ENCODE measurements at places on chromosomes 4 and X.

DNA sequence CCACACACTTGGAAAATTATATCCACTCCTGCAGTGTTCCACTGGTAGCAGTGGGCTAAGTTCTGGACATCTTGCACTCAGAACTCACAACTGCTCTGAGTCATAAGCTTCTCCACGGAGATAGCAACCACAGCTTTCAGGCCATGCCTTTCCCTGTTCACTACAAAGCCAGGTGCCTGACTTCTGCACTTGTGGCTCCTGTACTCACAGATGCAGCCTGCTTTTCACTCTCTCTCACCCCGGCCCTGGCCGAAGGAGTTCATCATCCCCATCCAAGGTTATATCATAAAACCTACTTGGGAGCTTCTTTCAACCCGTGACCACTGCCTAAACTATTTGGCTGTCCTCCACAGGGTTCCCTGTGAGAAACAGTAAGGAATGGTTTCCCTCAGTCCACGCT lies 999.4 kb downstream of the GLUD2 start:
- DNase-seq = no peak

DNA sequence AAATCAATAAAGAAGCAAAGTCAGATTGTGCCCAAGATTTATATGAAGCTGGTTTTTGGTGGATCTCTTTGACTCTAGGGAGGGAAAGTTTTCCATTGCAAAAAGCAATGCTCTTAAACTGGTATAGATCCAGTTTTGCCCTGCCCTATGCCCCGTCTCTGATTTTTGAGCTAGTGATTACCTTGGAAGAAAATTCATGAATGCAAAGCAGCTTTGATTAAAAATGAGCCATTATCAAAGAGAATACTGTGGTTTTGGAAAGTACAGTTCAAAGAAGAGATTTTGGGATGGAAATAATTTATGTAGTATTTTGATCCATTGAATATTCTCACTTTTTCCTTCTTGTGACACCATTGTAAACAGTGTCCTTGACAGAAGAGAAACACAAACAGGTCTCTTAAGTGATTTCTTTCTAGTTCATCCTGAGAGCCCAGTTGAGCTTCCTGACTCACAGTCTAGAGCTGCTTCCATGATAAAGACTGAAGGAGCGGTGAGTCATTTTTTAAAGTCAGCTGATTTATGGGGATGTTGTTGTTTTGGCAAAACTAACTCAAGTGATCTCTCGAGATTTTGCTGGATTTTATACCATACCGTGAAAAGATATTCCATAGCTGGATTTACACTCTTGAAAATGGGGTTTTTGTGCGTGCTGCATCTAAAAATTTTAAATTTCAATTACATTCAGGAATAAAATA lies 76.7 kb downstream of the AFF1 start:
- DNase-seq = no peak

DNA sequence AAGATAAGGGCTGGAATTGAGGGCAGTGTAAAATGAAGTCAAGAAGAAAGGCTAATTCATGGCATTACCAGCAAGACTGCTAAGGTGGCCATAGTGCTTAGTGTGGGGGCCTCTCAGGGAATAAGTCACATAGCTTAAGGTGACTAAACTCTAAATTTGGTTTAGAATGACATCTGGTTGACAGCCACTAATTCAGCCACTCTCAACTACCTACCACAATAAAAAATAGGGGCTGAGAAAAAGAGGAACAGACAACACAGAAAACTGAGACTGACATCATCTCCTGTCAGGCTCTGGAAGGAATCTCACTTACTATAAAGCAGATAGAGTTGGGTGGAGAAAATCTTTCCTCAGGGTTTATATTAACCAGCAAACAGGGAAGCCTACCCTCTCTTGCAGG lies 96.9 kb downstream of the CHRDL1 start:
- DNase-seq = peak; percentile 21

GRCh38 chr4:48409203-48409602 lies 67.9 kb downstream of the SLAIN2 start:
- DNase-seq = no peak

GRCh38 chr4:81457921-81458520 lies 13.7 kb downstream of the RASGEF1B start:
- no peak for DNase-seq

DNA sequence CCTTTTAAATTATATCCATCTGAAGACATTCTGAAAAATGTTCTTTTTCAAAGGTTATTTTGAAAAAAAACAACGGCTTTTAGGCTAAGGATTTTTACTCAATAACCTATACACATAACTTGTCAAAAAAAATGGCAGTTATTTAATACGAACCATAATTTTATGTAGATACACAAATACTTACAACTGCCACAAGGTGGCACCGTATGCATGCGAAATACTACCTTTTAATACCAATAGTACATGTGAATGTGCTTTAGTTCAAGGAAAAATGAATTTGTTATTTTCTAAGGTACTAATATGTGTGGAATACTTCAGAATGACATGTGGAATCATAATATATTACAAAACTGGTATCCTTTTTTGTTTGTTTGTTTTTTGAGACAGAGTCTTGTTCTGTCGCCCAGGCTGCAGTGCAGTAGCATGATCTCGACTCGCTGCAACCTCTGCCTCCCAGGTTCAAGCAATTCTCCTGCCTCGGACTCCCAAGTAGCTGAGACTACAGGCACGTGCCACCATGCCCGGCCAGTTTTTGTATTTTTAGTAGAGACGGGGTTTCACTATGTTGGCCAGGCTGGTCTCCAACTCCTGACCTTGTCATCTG lies 4.6 kb upstream of the MAD2L1 start:
- peak; percentile 15 for DNase-seq

- no peak for DNase-seq
These were observed at the start of gene MAOA for GRCh38 chrX:43656005-43656494. Gene MAOA (plus strand): TSS chrX:43656299. CDS start chrX:43656342, 43 bp downstream.

- no peak for DNase-seq
These were observed 983.5 kb downstream of the FAT4 start for GRCh38 chr4:126298271-126298670.

DNA sequence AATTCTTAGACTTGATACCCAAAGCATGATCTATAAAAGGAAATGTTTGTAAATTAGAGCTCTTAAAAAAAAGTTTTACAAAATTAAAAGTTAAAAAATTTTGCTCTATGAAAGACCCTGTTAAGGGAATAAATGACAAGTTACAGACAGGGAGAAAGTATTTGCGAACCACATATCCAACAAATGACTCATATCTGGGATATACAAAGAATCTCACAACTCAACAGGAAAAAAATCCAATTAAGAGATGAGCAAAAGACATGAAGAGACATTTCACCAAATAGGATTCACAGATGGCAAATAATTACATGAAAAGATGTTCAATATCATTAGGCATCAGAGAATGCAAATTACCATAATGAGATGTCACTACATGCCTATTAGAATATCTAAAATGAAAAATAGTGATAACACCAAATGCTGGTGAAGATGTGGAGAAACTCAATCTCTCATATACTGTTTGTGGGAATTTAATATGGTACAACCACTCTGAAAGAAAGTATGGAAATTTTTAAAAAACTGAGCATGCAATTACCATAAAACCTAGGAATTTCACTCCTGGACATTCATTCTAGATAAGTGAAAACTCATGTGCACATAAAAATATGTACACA lies 100.8 kb upstream of the EOLA2 start:
- no peak for DNase-seq

DNA sequence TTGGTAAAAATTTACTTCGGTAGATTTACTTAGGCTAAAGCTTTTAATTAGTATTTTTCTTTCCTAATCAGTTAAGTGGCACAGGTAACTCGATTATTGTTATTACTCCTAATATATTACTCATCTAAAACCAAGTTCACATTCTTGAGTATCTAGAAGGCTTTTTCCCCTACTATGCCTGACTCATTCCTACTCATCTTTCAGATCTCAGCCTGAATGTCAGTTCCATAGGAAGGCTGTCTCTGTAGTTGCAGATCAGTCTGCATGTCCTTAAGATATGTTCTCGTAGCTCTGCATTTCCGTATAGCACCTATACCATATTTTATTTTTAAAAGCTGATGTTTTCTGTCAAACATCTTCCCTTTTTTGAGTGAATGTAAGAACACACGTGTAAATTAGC lies 5.9 kb upstream of the FAM184B start:
- no peak for DNase-seq

DNA sequence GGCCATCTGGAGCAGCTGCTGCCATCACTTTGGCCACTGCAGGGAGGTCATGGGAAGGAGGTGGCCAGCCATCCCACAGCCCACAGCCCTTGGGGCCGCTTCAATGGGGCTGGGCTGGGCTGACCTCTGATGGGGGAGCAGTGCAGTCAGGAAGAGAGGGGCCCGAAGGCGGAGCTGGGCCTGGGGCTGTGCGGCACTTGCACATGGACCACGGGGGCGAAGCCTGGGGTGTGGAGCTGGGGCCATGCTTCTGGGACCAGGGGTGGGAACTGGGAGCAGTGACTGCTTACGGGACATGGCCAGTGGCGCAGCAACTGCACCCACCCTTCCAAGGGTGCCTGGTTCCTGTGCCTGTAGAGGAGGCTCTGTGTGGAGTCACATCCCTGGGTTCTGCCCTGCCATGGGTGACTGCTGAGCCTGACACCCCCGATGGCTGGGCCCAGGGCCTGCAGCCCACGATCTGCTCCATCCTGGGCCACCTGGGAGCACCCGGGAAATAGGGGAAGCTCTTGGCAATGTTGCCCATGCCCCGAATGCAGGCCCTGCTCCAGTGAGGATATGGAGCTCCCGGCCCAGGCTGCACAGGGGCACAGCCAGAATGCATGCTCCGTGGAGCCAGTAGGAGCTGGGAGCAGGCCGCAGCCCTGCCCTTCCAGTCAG lies 22.4 kb upstream of the SULT1B1 start:
- no peak for DNase-seq

- no peak for DNase-seq
These were observed 138.9 kb upstream of the IGFBP7 start for GRCh38 chr4:57249083-57249482.

- DNase-seq = no peak
These were observed 18.0 kb downstream of the SUV39H1 start for GRCh38 chrX:48714573-48714972.

GRCh38 chr4:87506974-87507701 lies 22.0 kb downstream of the SPARCL1 start:
- DNase-seq = no peak

DNA sequence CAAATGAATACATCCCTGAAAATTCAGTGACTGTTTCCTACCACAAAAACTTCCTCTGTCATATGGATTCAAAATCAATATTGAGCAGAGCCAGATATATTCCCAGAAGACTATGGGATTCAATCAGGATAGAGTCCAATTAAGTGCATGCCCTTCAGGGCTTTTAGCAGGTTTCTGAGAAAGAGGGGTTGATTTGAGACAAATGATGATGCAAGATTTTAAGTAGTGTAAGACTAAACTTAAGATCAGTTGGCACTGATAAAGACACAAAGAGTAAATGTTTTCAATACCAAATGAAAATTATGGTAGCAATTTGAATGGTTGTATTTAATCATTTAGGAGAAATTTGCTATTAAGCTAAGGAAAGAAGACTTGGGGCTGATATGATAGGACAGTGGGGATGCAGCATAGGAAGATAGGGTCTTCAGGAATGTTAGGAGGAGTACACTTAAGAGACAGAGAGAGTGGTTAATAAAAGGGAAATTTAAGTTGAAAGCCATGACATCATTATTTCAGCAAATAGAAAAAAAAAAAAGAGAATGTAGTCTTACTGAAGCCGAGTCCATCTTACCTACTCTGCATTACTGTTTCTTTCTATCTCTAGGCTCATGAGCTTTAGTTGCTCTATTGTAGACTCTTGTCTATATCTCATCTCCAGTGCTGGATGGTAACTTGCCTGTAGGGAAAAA lies 32.0 kb upstream of the XK start:
- DNase-seq = no peak

DNA sequence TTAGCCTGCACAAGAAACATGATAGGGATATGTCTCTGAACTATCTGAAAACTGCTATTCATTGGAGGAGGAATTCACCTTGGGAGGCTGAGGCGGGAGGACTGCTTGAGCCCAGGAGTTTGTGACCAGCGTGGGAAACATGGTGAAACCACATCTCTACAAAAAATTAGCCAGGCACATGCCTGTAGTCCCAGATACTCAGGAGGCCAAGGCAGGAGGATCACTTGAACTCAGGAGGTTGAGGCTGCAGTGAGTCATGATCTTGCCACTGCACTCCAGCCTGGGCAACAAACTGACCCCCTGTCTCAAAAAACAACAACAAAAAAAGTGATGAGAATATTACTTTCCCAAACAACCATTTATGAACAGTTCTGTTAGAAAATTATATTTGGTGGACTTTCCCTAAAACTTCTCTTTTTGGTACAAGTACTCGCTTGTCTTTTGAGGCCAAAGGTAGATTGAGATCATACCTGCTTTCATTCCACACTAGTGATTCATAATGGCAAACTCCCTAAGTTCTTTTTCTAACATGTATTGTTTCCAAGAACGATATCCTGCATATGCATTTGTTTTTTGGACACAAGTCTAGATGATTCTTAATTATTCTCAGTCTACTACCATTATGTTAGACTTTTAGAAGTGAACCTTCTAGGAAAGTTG lies 33.4 kb downstream of the METTL14 start:
- no peak for DNase-seq

DNA sequence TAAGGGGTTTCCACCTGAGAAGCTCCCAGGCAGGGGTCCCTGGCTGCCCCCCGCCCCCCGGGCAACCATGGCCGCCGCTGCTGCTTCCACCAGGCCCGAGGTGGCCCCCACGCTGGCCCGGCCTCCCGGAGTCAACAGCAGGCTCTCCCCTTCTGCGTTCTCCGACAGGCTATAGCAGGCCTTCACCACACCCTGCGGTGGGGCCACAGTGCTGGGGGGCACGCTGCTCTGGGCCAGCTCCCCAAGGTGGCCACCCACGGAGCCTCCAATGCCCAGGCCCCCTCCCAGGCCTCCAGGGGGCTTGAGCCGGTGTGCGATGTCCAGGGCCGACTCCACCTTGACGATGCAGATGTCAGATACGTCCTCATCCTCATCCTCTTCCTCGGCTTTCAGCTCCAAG lies 72.5 kb downstream of the UBE2K start:
- DNase-seq = no peak

- no peak for DNase-seq
These were observed 153.1 kb downstream of the SH3BGRL start for GRCh38 chrX:81354954-81355353.

DNA sequence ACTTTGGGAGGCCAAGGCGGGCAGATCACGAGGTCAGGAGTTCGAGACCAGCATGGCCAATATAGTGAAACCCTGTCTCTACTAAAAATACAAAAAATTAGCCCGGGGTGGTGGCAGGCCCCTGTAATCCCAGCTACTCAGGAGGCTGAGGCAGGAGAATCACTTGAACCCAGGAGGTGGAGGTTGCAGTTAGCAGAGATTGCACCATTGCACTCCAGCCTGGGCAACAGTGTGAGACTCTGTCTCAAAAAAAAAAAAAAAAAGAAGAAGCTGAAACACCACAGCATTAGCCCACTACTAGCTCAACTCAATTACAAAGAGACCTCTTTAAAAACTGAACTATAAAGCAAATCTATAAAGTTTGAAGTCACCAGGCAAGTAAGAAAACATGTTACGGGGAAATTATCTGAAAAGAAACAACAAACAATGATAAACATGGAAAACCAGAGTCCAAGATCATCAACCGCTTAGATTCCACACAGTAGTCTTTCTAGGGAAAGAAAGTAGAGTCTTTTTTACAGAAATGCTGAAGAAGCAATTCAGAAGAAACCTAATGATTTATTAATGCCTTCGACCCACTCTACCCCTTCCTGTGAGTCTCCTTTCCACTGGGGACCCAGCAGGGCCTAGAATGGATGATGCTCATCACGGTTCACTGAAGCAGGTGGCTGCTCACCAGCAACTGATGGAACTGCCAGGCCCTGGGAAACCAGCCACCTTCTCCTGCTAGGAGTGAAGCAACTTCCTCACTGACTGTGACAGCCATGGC lies 6.6 kb downstream of the SAT1 start:
- DNase-seq = no peak
